ENCODE measurements at places on chromosomes 13 and 19.
A peak's percentile ranks its signal among the peaks of the same experiment; 100 is the strongest.

- DNase-seq, result peak; percentile 97
Observed at GRCh38 chr19:35935911-35936737, at the start of gene LRFN3. Gene LRFN3, plus strand, starts transcription at chr19:35936374. Its CDS starts 3,052 bp downstream, at chr19:35939426.

DNA sequence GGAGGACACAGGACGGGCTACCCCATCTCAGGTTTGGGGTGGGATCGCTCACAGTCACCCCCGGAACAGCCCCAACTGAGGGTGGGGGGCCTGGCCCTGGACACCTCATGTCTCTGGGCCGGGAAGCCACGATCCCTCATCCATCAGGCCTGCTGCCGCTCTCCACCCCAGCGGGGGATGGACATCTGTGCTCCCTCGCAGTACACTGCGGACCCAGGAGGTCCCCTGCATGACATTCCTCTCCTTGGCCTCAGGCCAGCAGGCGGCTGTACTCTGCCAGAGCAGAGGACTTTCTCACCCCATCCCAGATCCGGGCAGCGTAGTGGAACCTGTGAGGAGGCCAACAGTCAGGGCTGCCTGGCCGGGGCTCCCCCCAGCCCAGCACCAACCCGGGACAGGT is 15.5 kb downstream of the IRGC start:
- DNase-seq, result peak; percentile 16

- DNase-seq, result peak; percentile 95
Observed at GRCh38 chr13:31209172-31209840, 9.5 kb downstream of the B3GLCT start.

GRCh38 chr19:12656899-12657571 is 9.5 kb downstream of the MAN2B1 start:
- peak; percentile 14 for DNase-seq

DNA sequence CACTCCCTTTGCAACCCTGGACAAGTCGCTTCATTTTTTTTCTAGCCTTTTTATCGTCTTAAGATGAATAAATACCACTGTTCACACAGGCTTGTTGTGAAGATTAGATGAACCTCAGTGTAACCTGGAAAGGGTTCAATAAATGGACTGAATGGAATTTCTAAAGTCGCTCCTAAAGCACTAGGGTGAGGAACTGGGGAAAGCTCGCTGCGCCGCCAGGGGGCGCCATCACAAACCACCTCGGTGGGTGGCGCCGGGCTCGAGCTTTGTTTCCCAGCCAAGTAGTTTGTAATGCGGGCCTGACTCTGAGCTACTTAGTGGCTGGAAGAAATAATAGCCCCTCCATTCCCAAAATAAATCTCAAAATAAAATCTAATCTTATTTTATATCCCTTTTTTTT is 2.2 kb upstream of the CEACAM6 start:
- peak; percentile 76 for DNase-seq

GRCh38 chr13:110555601-110556223 is 5.8 kb downstream of the RAB20 start:
- peak; percentile 63 for DNase-seq

- peak; percentile 86 for DNase-seq
Observed at GRCh38 chr19:12639901-12640613, 26.5 kb downstream of the MAN2B1 start.

GRCh38 chr13:73693215-73693614 is 441.0 kb downstream of the KLF12 start:
- DNase-seq, result no peak

GRCh38 chr13:99909097-99909835 is 62.3 kb downstream of the ZIC5 start:
- DNase-seq, result no peak

- no peak for DNase-seq
Observed at GRCh38 chr13:20340136-20340758, 108.1 kb upstream of the GJB6 start.

DNA sequence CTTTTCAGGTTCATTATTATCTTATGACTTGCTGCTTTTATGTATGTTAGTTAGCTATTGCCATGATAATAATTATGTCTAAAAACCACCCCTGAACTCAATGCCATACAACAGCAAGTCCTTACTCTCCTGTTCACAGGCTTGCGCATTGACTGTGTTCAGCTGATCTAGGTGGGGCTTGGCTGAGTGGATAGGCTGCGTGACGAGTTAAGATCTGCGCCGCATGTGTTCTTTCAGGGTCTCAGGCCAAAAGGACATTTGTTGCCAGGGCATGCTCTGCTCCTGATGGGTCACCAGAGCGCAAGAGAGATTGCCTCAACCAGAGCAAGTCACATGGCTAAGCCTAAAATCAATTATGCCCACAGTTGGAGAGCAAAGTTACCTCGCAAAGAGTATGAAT is 859 bp downstream of the ZNF568 start:
- peak; percentile 26 for DNase-seq

All from NCI-H69 (cell line).